H4 (cell line): ENCODE measurements at places on chromosomes 11 and 22.

- DNase-seq = no peak
Measured at GRCh38 chr22:30245985-30246813, at the start of gene LIF. Gene LIF (minus strand): TSS chr22:30246759. CDS start chr22:30246695, 64 bp downstream.

DNA sequence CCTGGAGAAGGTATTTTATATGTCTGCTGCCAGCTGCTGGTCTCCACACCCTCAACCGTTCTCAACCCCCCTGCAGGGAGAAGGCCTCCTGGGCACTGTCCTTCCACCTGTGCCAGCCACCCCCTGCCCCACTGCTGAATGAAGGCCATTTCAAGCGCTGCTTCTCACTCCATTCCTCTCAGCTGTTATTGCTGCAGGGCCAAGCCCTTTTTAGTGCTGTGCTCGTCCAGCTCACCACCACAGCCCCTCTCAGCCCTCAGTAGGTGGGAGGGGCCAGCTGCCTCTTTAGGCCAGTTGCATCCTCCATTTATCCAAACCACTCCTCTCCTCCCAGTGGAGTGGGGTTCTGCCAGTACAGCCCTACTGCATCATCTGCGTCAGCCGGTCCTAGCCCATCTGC is 1.8 kb upstream of the WBP2NL start:
- no peak for DNase-seq

DNA sequence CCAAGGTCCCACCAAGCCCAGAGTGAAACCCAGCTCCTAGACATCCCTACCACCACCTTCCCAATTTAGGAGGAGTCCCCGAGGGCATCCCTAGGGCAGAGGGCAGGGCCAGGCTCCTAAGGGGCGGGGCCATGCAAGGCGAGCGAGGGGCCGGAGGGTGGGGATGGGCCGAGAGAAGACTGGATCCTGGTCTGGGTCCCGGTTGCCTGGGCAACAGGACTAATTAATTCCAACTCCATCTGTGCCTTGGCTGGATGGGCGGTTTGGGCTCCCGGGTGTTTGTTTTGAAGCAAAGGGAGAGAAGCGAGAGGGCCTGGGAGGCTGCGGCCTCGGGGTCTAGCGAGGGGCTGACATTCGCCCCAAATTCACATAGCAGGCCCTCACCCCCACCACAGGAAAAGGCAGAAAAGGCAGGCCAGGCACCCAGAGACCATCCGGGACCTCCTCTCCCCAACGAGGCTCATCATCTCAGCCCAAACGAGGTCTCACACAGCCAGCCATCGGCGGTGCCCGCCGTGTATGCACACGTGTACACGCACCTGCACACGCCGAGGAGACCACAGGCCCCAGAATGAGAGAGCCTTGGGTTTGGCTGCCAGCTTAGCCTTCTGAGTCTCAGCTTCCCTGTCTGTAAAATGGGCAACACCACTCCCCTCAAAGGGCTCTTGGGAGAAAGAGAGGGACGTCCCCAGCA is 23.9 kb downstream of the ELFN2 start:
- no peak for DNase-seq

DNA sequence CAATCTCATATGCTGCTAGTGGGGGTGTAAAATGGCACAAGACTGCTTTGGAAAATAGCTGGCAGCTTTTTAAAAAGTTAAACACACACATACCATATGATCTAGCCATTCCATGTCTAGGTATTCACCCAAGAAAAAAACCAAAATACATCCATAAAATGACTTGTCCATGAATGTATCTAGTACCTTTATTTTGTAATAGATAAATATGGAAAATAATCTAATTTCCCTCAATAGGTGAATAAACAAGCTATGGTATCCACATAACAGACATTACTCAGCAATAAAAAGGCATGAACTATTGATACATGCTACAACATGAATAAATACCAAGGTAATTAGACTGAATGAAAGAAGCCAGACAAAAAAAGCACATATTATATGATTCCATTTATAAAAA is 22.9 kb downstream of the RNF141 start:
- no peak for DNase-seq

GRCh38 chr11:9076046-9076445 is 15.4 kb downstream of the SCUBE2 start:
- DNase-seq = no peak
